ENCODE measurements at places on chromosomes 2 and 18.

DNA sequence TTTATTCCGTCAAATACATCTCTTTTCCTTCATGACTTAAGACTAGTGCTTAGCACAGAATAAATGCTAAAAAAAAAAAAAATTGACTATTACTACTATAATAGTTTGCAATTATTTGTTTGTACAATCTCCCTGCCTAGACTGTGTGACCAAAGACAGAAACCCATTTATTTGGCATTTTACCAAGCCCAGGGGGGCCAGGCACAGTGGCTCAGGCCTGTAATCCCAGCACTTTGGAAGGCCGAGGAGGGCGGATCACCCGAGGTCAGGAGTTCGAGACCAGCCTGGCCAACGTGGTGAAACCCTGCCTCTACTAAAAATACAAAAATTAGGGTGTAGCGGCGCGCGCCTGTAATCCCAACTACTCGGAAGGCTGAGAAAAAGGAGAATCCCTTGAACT lies 1.4 kb downstream of the ASB3 start:
- DNase-seq: no peak

GRCh38 chr18:76518123-76518859 lies 23.2 kb upstream of the ZNF516 start:
- no peak for DNase-seq

- no peak for DNase-seq
These were observed 51.7 kb downstream of the TGOLN2 start for GRCh38 chr2:85275984-85276540.

DNA sequence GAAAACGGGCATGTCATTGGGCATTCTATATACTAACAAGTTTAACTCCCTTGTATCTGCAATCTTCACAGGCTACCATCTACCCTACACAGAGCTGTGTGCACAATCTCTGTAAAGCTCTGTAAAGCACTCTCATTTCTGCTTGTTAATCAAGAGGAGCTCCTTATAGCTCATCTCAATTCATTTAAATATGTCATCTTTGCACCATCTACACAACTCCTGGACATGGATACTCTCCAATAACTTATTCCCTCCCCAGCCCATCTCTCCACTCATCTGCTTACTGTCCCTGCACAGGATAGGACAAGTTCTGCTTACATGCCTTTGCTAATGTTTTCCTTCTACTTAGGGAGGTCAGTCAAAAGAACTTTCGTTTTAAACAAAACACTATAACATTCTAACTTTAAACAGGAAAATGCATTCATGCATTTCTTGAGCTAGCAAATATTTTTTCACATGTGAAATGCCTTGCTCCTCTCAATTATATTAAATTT lies 61.4 kb downstream of the DPP4 start:
- no peak for DNase-seq

DNA sequence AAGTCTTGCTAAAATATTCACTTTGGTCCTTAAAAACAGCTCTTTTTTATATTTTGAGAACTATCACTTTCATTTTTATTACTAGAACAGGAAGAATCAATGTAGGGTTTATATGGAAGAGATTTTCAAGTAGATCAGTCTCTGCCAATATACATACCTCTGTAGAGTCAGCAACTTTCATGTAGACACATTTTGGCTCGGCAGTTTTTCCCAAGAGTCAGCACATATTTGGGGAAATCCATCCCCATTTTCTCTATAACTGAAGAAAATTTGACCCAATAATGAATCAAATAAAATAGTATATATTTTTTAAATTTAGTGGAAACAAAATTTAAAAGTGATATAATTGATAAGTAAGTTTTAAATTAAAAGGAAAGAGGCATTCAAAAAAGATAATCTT lies 329.8 kb upstream of the TFPI start:
- DNase-seq: no peak

DNA sequence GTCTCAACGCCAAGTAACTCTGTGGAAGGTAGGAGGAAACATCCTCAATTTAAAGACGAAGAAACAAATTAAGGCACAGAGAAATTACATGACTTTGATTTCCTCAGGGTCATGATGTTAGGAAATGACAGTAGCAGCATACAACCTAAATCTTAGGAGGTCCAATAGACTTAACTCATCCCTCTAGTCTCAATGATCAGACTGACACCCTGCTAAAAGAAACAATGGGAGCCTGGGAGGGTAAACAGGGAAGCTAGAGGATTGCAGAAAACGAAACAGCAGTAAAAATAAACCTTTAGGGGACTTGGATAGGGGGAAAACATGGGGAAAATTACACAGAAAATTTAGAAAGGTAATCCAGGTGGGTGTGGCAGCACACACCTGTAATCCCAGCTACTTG lies 56.0 kb downstream of the ROCK2 start:
- no peak for DNase-seq

DNA sequence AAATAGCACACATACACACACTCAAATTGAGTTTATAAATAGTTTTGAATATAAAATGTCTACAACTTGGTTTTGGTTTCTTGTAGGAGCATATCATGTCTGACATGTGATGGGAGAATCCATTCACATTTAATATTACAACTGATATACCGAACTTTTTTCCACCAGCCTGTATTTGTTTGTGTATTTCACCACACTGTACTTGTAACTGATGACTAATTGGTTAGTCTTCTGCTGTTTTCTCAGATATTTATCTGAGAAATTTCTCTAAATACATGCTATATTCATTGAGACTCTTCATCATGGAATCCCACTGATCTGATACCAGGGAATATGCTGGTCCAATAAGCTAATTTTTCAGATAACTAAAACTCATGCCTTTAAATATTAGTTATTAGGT lies 56.3 kb upstream of the UBXN4 start:
- DNase-seq: no peak

DNA sequence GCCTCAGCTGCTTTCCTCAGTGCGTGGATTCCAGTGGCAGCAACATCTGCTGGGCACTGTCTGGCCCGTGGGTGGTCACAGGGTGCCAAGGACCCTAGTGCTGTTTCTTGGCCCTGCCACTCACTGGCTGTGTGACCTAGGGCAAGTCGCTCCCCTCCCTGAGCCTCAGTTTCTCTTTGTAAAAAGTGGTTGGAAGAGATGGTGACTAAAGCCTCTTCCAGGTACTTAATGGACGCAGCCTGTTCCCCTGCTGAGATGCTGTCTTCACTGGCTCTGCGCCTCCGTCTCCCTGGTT lies 42.2 kb downstream of the ATOH8 start:
- no peak for DNase-seq

- no peak for DNase-seq
These were observed 11.9 kb upstream of the TET3 start for GRCh38 chr2:73972846-73973245.

DNA sequence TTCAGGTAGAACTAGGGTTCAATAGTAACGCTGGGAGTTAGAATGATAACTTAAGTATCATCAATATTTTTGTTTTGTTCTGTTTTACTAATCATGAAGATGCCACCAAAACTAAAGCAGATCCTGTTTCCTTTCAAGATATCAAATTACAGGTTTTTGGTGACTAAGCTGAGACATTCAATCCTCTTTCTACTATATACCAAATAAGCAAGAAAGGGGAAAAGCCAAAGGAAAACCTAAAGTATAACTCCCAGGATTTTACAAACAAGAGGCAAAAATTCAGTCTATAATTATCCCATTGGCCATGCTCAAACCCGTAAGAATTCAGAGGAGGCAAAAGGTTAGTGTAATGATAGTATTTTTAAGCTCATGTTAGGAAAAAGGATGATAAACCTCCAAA lies 175.2 kb upstream of the CCDC150 start:
- DNase-seq: no peak

- DNase-seq: no peak
These were observed 48.7 kb downstream of the ATIC start for GRCh38 chr2:215360596-215360995.

GRCh38 chr2:47611771-47612170 lies 171.2 kb upstream of the MSH6 start:
- DNase-seq: no peak

DNA sequence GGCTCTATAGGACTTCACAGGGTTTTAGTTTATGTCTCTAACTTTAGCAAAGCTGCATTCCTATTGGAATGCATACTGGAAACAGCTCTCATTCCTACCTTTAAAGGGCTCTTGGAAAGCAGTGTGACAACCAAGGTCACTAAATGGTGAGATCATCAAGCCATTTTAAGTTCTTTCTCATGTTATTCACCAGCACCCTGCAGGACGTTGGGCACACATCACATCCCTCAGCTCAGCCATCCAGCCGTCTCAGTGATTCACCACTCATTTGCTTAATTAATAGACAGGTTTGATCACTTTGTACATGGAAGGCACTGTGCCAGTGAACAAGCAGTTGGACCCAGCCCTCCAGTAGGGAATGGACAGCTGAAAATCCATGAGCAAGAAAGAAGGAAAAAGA lies 32.2 kb upstream of the RBM44 start:
- DNase-seq: no peak

DNA sequence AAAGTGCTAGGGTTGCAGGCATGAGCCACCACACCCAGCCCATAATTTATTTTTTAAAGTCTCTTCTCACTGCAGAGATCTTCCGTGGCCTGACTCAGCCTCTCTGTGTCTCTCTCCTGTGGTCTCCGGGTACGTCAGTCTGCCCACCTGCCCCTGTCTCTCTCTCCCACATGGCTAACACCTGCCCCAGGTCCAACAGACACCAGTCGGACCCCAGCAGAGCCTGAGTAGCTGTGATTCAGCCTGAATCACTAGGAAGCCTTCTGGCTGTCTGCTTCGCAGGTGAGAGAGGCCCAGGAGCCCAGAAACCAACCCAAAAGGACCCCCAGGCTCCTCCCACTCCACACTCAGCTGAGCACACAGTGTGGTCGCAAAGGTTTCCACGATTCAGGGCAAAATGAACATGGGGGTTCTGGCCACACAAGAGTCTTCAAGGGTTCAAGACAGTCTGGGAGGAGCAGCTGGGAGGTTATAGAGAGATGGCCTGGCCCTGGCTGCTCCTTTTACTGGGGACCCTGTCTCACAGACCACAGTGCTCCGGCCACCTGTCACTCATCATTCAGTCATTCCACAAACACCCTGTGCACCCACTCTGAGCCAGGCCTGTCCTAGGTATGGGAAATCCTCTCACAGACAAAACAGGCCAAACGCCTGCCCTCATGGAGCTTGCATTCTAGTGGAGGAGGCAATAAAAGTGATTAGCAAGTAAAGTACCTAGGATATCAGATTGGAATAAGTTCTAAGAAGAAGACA lies 8.6 kb downstream of the RUFY4 start:
- DNase-seq: no peak

DNA sequence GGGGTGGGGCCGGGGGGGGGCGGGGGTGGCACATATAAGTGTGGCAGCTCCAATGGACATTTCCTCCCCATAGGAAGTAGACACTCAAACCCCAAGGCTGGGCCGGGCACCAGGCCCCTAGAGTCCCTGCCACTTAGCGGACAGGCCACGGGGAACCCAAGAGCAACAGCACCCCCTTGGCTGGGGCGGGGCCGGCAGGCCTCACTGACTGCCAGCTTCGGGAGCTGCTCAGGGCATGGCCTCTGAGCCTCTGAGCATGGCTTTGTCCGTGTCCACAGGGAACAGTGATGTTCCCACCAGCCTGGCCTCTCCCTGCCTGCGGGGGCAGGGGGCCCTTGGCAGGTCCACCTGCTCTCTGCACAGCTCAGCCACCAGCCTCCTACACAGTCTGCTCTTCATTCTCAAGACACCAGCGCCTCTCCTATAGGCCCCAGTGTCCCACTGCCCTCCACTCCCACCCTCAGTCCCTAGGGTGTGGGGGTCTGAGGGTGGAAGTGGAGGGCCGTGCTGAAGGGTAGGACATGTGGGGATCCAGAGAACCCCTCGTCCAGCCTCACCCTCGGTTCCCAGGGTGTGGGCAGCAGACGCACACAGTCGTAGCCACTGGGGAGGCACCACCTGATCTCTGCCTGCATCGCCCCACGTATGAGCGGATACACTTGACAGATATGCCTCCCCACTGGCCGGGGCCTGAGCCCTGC lies 106.7 kb downstream of the FAM210A start:
- DNase-seq: no peak

GRCh38 chr2:231890896-231891513 lies 35.2 kb downstream of the NPPC start:
- no peak for DNase-seq

- DNase-seq: no peak
These were observed 230.1 kb downstream of the ANAPC1 start for GRCh38 chr2:111653913-111654312.

DNA sequence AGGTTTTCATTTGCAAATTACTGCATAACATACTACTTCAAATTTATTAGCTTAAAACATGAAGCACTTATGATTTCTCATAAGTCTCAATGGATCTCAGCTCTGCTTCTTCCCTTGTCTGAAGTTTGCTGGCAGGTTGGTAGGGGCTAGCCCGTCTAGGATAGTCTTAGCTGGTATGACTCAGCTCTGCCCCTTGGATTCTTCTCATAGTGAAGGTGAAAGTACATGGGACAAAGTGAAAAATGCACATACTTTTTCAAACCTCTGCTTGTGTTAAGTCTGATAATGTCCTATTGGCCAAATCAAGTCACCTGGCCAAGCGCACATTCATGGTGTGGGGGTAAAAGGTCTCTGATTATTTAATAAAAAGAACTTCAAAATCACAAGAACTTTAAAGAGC lies 184.8 kb upstream of the VWC2L start:
- DNase-seq: no peak
